Endothelial cell (in vitro differentiated cells): ENCODE measurements at places on chromosomes 4 and X.

DNA sequence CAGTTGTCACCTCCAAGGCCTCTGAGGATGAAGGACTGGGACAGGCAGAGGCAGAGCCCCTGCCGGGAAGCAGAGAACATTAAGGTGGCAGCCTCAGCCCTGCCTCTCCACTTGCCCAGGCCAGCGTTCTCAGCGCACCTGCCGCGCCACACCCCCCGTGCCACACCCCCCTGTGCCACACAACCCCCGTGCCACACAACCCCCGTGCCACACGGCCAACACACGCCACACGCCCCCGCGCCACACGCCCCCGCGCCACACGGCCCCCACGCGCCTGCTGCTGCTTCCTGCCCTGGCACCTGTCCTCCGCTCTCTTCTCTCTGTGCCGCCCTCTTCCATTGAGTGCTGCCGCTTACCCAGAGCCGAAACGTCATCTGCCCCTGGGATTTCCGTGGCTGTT, 58.0 kb upstream of the ZFP42 start:
- DNase-seq = no peak

DNA sequence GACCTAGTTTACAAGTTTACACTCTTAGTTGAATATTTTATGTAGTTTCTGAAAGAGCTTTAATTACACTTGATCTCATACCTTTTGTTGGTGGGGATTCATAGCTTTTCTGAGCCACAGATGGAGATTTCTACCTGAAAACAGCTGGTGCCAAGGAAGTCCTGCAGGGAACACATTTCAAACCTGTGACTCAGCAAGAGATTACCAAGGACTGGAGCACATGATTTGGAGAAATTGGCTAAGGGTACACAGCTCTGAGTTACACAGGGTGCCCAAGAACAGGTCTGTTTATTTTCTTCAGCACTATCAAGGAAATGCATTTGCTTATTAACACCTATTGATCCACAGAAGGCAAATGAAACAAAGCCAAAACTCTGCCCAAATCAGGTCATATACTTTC, 691.5 kb downstream of the KCTD8 start:
- no peak for DNase-seq

GRCh38 chr4:169665046-169665737, 44.8 kb downstream of the CLCN3 start:
- no peak for DNase-seq

- DNase-seq = no peak
Observed at GRCh38 chrX:14616836-14617235, 87.5 kb downstream of the GLRA2 start.

GRCh38 chr4:77500801-77501200, 104.8 kb upstream of the CXCL13 start:
- DNase-seq = no peak

- DNase-seq = no peak
Observed at GRCh38 chr4:147772459-147772969, 40.6 kb downstream of the ARHGAP10 start.

DNA sequence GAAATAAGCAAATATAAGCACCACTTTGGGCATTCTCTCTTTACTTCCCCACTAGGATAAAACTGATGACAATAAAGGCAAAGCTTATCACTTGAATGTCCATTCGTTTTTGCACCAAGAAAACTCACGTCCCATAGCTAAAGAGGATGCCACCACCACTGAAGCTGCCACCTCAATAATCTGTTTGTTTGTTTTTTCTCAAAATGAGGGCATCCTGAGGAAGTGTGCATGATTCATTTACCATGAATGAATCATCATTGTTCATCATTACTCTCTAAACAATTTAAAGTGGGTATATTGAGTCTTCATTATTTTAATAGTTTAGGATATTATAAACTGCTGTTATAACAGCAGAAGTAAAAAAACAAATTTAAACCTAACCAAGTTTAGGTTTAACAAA, 168.2 kb downstream of the DCTD start:
- DNase-seq = no peak

DNA sequence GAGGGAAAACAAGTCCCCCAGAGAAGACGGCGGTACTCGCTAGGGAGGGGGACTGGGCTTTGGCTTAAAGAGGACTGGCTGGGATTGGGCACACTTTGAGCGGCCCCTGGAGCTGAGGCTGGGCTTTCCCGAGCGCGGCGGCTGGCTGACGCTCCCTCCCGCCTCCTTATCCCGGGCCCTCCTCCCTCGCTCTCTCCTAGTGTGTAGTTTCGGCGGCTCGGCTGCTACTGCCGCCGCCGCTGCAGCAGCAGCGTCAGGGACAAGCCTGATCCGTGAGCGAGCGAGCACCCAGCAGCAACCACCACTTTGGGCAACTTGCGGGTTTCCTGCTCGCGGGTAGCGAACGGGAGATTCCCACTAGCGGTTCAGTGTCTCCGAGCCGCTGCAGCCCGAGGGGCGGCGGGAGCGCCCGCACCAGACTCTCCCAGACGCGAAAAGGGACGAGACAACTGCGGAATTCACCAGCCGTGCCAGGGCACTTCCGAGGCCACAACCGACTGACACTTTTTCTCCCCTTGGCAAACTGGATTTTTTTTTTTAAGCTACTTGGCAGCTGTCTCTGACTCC, 632 bp upstream of the PCDH7 start:
- peak; percentile 58 for DNase-seq

- DNase-seq = no peak
Observed at GRCh38 chrX:41332408-41333002, 1.5 kb upstream of the DDX3X start.

- no peak for DNase-seq
Observed at GRCh38 chrX:24207826-24208225, 58.3 kb downstream of the ZFX start.

- DNase-seq = no peak
Observed at GRCh38 chr4:41963105-41963504, 18.5 kb upstream of the DCAF4L1 start.

- DNase-seq = no peak
Observed at GRCh38 chr4:71210823-71211222, 128.0 kb upstream of the SLC4A4 start.

- peak; percentile 63 for DNase-seq
Observed at GRCh38 chr4:48578132-48578968, 88.3 kb downstream of the ZAR1 start.

- no peak for DNase-seq
Observed at GRCh38 chr4:143251348-143251747, 66.6 kb downstream of the USP38 start.

- DNase-seq = no peak
Observed at GRCh38 chrX:140022482-140022881, 57.2 kb upstream of the CXorf66 start.

DNA sequence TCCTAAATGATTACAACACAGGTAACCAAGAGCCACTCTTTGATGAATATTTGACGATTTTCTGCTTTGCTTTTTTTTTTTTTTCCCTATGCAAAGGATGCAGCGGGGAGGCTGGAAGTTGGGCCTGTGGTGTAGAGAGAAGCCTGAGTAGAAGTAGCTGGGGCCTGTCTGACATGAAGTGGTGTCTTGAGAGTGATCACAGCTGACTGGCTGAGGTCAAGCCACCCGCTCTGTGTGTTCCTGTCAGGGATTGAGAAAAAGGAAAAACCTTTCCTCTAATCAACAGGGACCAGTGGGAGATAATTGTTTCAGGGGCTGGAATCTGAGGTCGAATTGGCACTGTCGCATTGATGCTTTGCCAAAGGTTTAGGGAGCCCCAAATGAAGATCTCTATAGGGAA, 258.7 kb downstream of the GRIA3 start:
- DNase-seq = no peak

GRCh38 chrX:154352466-154352865, 22.0 kb downstream of the FLNA start:
- no peak for DNase-seq

GRCh38 chrX:104420907-104421306, 145.1 kb upstream of the IL1RAPL2 start:
- no peak for DNase-seq

- no peak for DNase-seq
Observed at GRCh38 chr4:119010909-119011606, 122.4 kb downstream of the SYNPO2 start.

- no peak for DNase-seq
Observed at GRCh38 chrX:9884031-9884779, 83.0 kb upstream of the CLDN34 start.

DNA sequence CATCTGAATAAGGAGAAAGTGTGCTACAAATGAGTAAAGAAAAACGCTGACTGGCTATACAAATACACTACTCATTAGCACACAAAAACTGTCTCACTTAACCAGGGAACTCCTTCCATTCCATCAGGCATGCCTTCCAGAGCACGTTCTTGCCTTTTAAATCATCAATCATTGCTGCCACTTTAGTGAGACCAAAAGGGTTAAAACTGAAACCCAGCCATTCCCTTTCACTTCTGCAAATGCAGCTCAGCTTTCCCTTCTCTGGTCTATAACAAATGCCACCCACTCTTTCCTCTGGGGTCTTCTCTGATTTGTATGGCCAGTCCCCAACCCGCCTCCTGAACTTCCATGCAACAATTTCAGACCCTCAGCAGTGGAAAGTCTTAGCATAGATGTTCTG, 231.5 kb downstream of the TRIML1 start:
- DNase-seq = no peak
